GM23248 (cell line): ENCODE measurements at places on chromosomes 7 and 10. TPM values are rescaled to one million over a fixed set of nuclear protein-coding genes. Genes with fewer than 3 reads are reported as not detected.
A peak's percentile ranks its signal among the peaks of the same experiment; 100 is the strongest.

DNA sequence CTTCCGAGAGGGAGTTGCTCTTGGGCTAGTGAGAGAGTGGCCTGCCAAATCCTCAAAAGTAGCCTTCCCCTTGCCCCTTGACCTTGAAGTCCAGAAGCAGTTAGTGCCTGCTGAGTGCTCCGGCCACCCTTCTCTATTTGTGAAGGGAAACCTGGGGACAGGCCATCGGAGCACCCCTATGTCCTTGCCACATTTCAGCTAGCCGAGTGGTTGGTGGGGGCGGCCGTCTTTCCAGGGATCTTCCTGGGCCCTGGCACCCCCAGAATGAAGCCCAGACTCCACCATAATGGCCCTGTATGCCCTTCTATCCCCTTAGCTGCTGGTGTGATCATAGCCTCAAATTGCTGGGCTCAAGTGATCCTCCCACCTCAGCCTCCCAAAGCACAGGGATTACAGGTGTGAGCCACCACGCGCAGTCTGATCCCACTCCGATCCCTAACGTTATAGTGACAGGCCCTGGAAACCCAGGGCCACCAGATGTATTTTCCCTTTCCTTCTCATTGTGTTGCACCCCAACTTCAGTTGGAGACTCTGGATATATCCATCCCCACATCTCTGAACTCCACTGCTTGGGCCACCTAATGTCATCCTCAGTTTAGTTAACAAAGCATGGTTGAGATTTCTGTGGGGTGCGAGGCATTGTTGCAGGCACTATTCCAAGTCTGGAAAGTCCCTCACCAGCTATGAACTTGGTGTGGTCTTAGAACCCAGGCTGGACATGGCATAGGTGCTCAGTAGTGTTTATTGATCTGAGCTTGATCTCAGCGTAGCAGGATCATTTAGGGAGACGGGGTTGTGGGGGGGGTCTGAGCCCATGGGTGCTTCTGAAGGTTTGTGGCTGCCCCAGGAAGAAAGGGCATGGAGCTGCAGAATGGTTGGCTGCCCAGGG lies 1.6 kb downstream of the TSPAN14 start:
- DNase-seq: no peak

- DNase-seq: no peak
Observed at GRCh38 chr7:20557116-20557515, 58.4 kb upstream of the ABCB5 start.

DNA sequence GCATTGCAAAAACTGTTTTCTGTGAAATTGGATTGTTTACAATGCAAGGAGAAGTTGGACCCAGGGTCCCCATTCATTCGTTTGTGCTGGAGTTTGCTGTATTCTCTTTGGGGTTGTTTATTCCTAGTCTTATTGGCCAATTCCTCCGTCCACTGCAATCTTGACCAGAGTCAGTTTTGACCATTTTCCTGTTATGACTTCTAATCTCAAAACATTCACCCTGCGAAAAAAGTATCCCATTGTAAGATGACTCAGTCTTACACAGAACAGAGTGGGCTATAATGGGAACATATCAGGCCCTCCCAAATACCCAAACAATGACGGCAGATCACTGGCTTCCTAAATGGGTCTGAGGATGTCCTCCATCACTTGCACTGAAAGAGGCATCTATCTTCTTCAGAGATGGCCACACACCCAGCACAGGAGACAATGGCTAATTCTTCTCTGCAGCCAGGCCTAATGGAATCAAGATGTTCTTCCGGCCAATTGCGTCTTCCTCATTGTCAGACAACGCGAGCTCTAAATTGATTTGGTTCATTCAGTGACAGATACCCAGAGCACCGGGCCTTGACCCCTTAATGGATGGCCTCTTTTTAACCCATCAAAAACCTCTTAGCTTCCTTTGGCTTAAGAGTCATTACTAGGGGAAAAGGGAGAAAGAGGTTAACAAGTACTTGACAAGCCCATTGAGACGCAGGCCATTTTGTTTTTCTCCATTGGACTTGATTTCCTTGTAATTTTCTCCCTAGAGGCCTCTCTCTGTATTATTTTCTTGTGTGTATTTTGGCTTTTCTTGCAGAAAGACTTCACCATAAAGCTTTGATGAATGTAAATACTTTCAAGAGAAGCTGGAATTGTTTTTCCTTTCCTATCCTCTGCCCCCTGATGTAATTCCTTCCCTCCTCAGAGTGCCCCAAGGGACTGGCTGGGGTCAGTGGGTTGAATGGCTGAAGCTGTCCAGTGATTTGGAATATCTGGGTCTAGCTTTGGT lies 129.6 kb downstream of the PRPF18 start:
- DNase-seq: peak; percentile 91

- peak; percentile 2 for DNase-seq
Observed at GRCh38 chr10:12455766-12456165, 106.4 kb downstream of the CAMK1D start.

GRCh38 chr7:117776224-117776623 lies 97.0 kb downstream of the CTTNBP2 start:
- DNase-seq: no peak

DNA sequence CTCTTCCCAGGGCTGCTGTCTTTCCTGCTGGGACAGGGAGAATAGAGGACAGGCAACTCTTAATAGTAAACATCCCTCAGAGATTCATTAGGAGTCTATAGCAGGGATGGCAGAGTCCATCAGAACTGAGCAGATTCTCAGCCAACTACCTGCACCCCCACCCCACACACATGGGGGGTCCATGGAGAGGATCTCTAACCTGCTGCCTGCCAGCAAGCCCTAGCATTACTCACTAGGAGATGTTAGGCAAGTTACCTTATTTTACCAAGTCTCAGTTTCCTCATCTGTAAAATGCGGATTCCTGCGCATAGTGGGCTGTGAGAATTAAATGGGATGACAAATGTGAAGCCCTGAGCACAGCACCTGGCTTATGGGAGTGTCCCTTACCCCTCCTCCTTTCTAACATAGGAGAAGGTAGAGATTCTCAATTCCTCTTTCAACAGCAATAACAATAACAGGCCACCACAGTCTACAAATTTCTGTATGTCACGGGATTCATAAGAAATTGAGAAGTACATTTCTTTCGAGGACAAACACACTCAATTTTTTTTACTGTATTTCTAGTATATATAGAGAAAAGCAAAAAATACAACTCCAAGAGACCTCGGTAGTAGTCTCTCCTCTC lies 23.8 kb upstream of the WDR11 start:
- no peak for DNase-seq

DNA sequence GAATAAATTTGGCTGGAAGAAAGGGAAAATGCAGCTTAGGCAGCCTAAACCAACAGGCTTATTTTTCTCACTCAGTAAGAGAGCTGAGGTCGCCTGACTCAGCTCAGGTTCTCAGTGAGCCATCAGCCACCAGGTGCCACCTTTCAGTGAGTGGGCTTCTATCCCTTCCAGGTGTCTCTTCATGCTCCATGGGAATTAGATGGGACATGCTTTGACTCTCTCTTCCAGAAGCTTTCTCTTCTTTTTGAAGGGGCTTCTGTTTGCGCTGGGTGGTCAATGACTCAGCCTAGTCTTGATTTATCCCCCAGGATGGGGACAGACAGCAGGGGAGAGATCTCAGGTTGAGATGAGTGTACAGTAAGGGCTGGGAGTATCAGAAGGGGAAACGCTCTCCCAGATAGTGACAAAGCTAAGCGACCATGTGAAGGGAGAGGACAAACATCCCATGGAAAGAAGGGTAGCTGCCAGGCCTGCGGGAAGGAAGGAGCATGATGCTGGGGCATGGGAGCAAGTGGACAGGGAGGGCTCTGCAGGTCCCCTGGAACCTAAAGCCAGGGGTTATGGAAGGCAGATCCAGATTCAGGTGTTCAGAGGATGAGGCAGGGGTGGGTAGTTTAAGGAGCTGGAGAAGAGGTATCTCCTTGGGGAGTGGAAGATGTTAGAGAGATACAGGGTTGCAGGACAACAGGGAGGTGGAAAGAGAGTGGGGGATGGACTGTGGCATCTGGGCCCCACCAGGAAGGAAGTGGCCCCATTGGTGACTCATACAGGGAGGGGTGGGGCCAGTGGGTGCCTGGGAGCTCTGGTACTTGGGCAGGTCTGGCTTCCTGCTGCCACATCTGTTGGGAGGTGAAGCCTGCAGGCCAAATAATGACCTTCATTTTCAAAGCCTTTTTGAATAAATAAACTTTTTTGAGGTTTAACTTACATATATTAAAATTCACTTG lies 32.5 kb downstream of the OGDH start:
- peak; percentile 81 for DNase-seq

GRCh38 chr7:87505122-87505521 lies 29.6 kb upstream of the ABCB4 start:
- DNase-seq: no peak

GRCh38 chr10:63391812-63392211 lies 74.0 kb downstream of the JMJD1C start:
- no peak for DNase-seq

DNA sequence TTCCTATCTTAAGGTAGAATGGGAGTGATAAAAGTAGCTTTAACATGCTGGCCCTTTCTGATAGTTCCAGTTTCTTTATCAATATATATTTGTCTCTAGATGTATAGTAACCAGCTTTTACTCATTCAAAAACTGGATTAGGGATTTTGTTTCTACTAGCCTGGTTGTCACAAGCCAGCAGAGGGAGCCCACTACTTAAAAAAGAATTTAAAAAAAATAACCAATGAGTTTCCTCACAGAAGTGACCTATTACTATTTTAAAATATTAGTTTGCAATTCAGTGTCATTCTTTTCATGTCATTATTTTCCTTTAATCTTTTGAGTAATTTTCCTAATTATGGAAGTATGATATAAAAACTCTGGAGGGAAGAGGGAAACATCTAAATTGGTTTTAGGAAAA lies 142.1 kb downstream of the PHTF2 start:
- peak; percentile 71 for DNase-seq

GRCh38 chr10:114052255-114052654 lies 8.6 kb downstream of the ADRB1 start:
- no peak for DNase-seq

- DNase-seq: peak; percentile 11
Observed at GRCh38 chr10:112631501-112632400, 184.7 kb downstream of the VTI1A start.

DNA sequence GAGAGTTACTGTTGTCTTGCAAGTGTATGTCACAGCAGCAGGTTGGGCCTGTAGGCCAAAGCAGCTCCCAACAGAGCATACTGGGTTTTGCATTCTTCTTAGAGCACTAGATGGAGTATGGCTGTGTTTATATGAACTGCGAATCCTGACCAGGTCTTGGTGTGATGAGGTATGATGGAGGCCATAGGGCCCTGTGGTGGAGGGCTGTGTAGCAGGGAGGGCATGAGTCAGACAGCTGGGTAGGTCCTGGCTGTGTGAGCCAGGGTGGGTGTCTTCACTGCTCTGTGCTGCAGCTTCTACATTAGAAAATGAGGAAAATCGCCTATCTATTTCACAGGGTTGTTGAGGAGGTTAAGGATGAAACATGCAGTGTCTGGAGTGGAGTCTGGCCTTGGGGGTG lies 124.2 kb downstream of the BUB3 start:
- DNase-seq: no peak

DNA sequence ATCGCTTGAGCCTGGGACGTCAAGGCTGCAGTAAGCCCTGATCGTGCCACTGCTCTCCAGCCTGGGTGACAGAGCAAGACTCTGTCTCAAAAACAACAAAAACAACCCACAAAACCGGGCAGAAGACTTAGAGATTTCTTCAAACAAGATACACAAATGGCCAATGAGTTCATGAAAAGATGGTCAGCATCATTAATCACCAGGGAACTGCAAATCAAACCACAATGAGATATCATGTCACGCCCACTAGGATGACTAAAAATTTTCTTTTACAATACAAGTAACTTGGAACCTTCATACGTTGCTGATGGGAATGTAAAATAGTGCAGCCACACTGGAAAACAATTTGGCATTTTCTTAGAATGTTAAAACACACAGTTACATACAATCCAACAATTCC lies 77.3 kb upstream of the GRID1 start:
- peak; percentile 68 for DNase-seq

GRCh38 chr10:80167471-80168161 lies 35.1 kb downstream of the PLAC9 start:
- DNase-seq: no peak

DNA sequence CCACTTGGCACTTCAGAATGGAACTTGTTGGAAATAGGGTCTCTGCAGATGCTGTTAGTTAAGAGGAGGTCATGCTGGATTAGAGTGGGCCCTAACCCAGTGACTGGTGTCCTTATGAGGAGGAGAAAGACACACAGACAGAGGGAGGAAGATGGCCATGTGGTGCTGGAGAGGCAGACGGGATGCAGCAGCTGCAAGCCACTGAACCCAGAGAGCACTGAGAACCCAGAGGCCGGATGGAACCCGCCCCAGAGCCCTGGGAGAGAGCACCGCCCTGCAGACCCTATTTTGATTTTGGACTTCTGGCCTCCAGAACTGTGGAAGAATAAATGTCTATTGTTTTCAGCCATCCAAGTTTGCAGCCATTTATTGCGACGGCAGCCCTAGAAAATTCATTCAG lies 58.0 kb upstream of the EBF3 start:
- DNase-seq: peak; percentile 26

GRCh38 chr10:58791137-58791536 lies 278.5 kb downstream of the BICC1 start:
- DNase-seq: peak; percentile 51

DNA sequence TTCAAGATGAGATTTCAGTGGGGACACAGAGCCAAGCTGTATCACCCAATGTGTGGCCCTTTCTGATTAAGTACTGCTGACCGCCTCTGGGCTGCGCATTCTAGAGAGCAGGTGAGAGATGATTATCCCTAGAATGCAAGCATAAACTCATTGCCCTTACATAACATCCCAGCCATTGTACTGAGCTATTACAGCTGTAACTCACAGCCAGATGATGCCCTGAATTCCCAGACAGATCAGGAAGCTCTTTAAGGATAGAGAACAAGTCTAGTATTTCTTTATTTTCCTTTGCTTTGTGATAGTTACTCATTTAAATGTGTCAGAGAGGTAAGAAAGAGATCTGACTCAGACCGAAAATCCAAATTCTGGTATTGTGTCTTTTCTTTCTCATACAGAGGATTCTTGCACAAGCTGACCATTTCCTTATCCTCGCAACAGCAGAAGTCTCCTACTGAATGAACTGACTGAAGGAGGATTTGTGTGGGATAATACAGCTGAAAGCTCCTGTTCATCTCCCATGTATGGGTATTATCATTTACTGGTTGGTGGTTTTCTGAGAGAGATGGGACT lies 58.4 kb downstream of the ZNF22 start:
- DNase-seq: no peak

ABCC2 gene
- under 0.01 and 0.86 TPM in 2 replicates for total RNA-seq

TEX36 gene
- 0.76 TPM in 1 of 2 replicates, not detected in the other for total RNA-seq

MDH2 gene
- 71.7 and 72.4 TPM in 2 replicates for total RNA-seq

GLUD1 gene
- 209 and 234 TPM in 2 replicates for total RNA-seq

PON1 gene
- total RNA-seq: not detected in 2 replicates

SFTPA1 gene
- total RNA-seq: not detected in 2 replicates

ELN gene
- total RNA-seq: 698 and 974 TPM in 2 replicates

LRMDA gene
- total RNA-seq: 0.13 TPM in 1 of 2 replicates, not detected in the other

ZNF425 gene
- total RNA-seq: 3.8 and 5.4 TPM in 2 replicates
